Fibroblast of skin of right biceps (primary cell): ENCODE measurements at places on chromosomes 4 and X.

- DNase-seq: peak; percentile 28
Measured at GRCh38 chrX:39985071-39985470, 112.7 kb downstream of the BCOR start.

DNA sequence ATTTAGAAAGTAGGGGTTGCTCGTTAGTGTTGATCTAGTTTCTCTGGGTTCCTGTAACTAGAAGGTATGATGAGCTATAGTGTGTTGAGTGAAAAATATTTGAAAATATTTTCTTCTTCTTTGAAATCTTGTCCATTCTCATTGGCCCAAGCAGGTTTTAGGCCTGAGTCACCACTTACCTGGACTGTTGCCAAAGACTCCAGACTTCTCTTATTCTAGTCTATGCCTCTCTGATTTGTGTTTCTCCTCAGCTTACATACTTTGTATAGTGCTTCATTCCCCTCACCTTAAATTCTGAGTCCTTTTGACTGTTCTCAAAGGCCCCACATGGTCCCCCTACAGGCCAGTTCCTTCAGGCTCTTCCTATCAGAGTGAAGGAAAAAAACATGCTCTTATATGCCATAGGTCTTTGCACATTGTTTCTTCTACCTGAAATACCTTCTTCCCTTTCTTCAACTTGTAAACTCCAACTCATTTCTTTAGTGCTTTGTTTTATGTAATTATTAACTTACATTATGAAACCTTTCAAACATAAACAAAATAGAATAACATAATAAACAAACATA is 258.2 kb downstream of the PPP1R2C start:
- peak; percentile 83 for DNase-seq

GRCh38 chr4:120010646-120011045 is 56.0 kb downstream of the MAD2L1 start:
- no peak for DNase-seq

- DNase-seq: no peak
Measured at GRCh38 chr4:70589785-70590184, 2.3 kb upstream of the AMBN start.

DNA sequence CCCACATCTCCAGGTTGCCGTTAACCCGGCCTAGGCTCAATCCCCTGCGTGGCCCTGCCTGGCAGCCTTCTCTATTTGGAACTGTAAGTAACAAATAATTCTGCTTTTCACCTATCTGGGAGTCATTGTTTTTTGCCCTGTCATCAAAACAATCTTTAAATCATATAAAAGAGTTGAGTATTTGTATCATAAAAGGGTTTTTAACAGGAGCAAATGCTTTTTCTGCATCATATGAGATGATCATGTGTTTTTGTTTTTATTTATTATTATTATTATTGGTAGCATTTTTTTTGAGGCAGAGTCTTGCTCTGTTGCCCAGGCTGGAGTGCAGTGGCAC is 10.0 kb upstream of the TLR3 start:
- no peak for DNase-seq

- DNase-seq: no peak
Measured at GRCh38 chrX:25112156-25112555, 96.4 kb upstream of the ARX start.

- DNase-seq: no peak
Measured at GRCh38 chrX:79094075-79094832, 50.2 kb upstream of the GPR174 start.

GRCh38 chrX:121579016-121579760 is 531.8 kb downstream of the GLUD2 start:
- DNase-seq: peak; percentile 5

GRCh38 chrX:105475801-105476200 is 255.3 kb upstream of the TEX13A start:
- DNase-seq: no peak

DNA sequence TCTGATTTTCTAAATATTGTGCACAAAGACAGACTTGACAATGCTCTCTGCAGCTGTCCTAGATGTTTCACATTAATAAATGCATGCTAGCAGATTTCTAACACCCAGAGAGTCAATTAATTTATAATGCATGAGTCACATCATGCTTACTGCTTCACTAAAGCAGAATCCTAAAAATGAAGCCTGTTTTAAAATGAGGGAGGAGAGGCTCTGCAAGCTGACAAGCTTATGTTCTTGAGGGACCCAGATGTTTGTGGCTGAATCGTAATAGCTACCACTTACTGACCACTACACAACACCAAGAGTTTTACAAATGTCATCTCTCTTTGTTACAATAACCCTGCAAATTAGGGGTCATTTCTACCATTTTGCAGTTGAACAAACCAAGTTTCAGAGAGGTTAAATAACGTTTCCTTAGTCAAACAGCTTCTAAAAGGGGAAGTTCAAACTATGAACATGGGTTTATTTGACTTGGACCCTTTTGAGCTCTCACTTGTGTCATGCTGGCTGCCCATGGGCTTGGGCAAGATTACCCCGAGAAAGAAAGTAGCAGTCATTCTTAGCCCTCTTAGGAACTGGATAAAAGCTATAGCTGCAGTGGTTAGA is 262.7 kb upstream of the ETNPPL start:
- peak; percentile 10 for DNase-seq

DNA sequence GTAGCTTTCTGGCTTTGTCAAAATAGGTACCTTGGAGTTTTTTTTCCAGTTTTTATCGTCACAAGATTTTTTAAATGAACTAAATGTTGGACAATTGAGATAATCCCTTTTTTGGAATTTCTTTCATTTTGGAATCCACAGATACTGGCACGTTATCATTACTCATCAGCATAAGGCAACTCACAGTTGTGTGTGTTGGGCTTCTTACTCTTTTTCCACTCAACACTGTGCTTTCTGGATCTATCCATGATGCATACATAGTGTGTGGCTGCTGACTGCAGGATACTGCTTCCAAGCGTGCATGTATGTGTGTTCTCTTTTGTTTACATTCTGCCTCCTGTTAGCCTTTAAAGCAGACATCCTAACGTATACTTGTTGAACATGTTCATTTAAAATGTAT is 113.5 kb upstream of the FAM9A start:
- DNase-seq: peak; percentile 8

DNA sequence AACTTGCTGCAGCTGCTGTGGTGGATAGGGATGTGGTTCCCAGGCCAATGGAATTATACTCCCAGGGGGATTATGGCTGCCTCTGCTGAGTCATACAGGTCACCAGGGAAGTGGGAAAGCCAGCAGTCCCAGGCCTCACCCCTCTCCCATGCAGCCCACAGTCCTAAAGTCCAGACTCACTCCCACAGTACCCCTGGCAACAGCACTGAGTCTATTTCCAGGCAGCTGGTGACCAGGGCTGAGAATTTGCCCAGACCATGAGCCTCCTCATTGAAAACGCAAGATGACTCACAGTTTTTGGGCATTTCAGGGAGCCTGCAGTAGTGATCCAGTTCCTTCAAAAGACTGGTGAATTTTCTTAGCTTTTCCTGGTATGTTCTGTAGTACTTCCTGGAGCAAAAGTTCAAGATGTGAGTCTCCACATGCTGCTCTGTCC is 137.6 kb downstream of the NPNT start:
- peak; percentile 51 for DNase-seq

DNA sequence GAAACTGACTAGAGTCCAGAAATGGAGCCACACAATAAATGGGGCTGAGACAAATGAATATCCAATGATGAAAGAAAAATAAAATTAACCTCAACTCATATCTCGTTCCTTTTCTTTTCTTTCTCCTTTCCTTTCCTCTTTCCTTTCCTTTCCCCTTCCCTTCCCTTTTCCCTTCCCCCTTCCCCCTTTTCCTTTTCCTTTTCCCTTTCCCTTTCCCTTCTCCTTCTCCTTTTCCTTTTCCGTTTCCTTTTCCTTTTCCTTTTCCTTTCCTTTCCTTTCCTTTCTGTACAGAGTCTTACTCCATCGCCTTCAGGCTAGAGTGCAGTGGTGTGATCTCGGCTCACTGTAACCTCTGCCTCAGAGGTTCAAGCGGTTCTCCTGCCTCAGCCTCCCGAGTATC is 146.3 kb downstream of the RTL9 start:
- DNase-seq: no peak

DNA sequence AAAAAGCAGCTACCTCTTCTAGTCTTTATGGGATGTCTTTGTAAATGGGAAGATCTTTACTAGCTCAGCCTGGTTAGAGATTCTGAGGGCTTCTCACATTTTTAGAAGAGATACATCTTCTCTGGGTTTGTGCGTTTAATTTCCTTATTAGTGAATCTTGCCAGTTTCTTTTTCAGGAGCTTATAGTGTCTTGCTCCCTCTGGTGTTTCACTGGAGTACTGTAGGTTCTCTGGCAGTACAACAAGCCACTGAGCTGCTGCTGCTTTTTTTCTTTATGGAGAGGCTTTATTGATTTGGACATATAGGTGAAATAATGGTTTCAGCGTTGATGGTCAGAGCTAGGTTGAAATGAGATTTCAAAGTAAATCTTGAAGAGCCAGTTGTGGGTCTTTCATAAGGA is 82.9 kb downstream of the LAS1L start:
- DNase-seq: no peak

GRCh38 chr4:55396308-55397125 is 760 bp downstream of the TMEM165 start:
- DNase-seq: peak; percentile 58

DNA sequence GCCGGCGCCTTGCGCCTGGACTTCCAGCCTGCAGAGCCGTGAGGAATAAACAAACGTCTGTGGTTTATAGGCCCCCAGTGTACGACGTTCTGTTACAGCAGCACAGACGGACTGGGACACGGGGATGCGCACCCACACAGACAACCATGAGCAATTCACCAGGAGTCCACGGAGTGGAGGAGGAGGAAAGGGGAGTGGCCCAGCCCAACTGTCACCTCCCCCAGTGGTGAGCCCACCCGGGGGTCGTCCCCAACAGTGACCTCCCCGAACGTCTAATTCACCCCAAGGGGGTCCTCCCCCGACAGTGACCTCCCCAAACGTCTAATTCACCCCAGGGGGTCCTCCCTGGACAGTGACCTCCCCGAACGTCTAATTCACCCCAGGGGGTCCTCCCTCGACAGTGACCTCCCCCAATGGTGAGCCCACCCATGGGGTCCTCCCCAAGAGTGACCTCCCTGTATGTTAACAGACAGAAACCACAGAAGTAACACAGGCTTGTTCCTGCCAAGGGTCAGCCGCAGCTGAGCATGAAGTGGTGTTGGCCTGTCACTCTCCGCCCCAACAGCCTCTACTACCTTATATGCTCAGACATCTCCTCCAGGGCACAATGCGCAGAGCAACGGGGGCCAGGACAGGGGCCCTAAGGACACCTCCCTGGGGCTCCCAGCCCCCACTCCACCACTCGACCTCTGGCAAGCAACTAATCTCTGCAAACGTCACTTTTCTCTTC is 6.2 kb downstream of the GAK start:
- no peak for DNase-seq

GRCh38 chrX:1860936-1861594 is 246.2 kb downstream of the ASMT start:
- no peak for DNase-seq

DNA sequence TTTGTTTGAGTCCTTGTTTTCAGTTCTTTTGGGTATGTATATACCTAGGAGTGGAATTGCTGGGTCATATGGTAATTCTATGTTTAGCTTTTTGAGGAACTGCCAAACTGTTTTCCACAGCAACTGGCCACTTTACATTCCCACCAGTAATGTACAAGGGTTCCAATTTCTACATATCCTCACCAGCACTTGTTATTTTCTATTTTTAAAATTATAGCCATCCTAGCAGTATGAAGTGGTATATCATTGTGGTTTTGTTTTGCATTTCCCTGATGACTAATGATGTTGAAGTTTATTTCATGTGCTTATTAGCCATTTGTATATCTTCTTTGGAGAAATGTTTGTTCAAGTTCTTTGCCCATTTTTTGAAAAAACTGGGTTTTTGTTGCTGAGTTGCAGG is 39.6 kb downstream of the TMEM164 start:
- peak; percentile 15 for DNase-seq

- peak; percentile 57 for DNase-seq
Measured at GRCh38 chrX:123975180-123975579, 13.7 kb downstream of the STAG2 start.

DNA sequence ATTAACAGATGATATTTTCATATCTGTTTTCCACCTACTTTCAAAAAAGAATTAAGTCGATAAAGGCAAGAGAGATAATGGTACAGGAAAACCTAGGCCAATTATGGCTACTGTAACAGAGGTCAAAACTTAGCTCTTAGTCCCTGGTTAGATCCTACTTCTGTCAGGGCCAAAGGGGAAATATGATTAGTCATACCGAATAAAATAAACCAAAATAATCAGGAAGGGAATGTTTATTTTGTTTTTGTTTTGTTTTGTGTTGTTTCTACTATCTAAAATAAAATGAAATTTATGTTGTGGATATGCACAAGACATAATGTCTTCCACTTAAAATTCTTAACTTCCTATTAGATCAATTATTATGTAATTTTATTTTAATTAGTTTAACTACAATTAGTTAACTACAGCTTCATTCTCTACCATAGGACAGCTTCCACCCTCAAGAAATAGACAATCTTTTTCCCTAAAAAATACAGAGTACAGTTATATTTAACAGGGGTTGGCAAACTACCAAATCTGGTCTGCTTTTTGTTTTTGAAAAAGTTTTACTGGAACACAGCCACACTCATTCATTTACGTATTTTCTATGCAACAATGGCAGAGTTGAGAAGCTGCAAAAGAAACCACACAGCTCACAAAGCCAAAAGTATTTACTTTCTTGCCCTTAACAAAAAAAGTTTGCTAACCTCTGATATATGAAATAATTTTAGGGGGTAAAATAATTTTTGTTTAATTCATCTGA is 25.4 kb downstream of the TMEM47 start:
- no peak for DNase-seq

DNA sequence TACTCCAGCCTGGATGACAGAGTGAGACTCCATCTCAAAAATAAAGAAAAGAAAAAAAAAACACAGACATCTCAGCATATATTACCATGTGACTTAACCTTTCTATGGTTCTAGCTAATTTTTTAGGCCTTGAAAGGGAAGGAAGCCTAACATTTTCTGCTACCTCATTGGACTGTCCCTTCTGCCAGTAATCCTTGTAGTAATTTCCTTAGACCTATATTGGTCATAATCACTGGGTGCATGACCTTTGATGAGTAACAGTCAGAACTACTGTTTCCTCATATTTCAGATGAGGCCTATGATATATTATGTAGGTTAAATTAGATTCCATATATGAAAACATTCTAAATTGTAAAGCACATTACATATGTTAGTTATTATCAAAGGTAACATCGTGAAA is 9.6 kb downstream of the XIAP start:
- DNase-seq: peak; percentile 26

GRCh38 chrX:24990535-24990934 is 25.2 kb downstream of the ARX start:
- DNase-seq: no peak

- peak; percentile 13 for DNase-seq
Measured at GRCh38 chr4:167233685-167234315, 494 bp downstream of the SPOCK3 start.

DNA sequence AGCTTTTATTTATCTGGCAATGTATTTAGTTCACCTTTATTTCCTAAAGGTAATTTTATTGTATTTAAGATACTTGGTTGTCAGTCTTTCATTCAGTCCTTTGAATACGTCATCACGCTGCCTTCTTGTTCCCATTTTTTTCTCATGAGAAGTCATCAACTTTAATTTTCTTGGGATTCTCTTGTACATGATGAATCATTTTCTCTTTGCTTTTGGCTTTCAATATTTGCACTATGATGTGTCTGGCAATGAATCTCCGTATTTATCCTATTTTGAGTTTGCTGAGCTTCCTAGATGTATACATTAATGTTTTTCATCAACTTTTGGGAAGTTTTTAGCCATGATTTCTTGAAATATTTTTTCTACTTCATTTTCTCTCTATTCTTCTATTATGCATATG is 28.4 kb downstream of the CLDN2 start:
- no peak for DNase-seq

- peak; percentile 97 for DNase-seq
Measured at GRCh38 chr4:57064811-57065711, 45.1 kb downstream of the IGFBP7 start.

- peak; percentile 67 for DNase-seq
Measured at GRCh38 chr4:137394018-137394417, 138.3 kb downstream of the PCDH18 start.
